ENCODE measurements at places on chromosomes 6 and 20.

DNA sequence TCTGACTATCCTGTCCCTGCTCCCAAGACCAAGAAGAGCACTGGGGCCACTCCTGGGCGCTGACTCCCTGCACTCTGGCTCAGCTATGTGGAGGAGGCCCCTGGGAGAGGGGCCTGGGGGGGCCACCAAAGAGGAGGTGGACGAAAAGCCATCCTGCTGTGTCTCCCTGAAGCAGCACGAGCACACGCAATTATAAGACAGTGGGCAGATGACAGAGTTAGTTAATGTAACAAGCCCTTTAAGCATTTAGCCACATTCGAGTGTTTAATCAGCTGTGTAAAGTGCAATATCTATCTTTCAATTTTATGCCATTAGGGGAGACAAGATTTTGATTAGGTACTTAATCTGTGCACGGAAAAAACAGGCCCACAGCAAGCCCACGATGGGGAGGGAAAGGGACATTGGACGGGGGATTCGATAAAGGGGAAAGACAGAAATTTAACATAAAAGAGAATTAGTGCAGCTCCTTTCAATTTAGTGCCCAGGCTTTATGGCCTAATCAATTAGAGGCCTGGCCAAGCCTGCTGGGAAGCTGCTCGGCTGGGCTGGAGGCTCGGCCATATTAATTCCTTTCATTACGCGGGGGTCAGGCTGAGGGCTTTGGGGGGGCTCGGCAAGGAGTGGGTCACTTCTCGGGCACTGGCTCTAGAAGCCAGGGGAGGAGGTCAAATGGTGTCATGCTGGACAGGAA, 286.2 kb downstream of the DHX35 start:
- no peak for DNase-seq

DNA sequence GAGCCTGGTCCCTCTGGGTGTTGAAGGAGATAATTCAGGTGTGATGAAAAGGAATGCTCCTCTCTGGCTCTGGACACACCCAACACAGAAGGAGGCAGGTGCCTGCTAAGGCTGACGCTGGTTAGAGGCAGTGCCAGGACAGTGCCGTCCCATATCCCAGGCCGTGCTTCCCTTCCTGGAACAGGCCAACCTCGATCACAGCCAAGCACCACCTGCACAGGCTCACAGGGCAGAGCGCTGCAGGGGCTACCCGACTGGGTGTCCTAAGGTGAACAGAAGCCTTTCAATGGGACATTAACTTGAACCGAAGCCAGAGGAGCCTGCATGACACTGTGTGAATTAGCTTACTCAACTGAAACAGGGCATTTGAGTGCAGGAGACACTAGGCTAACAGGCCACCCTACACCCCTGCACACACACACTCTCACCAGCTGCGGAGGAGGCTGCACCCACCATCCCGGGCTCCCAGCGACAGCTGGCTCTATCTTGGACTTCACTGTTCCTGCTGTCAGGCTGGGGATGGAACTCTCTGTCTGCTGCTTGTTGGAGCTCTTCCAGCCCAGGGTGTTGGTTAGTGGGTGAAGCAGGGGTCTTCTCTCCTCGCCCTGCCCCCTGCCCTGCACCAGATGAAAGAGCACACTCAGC, 347.2 kb downstream of the TAF4 start:
- DNase-seq, result no peak

DNA sequence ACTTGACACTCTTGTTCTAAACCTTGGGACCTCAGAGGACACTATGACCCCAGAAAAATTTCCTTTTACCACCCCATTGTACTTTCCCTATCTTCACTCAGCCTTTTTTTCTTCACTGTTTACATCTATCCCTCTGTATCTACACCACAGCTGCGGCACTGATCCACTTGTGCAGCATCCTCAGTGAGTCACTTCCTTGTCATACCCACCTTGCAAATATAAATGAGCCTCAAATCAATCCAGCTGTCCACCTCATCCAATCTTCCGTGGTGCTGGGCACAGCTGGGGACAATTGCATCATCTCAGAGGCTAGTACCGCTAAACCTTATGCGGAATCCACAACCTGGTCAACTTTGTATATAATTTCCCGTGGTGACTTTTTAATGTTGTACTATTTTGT, 710.5 kb downstream of the QKI start:
- DNase-seq, result no peak

DNA sequence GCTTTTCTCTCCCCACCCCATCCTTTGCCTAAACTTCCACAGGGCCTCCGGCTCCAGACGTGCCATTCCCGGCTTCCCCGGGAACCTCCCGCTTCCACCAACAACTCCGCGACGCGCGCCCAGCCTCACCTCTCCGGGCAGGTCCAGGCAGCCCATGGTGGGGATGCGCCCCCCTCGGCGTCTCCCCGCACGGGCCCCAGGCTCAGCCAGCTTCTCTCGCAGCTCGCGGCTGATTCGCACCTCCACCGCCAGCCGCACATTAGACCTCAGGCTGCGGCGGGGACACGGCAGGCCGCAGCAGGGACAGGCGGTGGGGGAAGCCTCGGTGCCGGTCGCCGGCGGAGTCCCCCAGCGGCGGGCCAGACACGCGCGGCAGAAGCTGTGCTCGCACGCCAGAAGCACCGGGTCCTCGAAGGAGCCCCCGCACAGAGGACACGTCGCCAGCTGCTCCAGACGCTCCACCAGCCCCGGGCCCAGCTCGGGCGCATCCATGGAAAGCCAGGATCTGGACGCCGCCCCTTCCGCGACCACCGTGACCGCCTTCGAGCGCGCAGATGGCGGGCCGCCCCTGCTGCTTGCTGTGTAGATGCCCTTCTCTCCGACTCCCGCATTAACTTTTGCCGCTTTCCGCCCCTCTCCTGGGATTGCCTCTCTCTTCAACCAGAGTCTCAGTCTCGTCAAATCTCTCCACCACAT, at the start of gene RNF39:
TSS of gene RNF39 (minus strand) at position 676 of the 696 bp plus-strand sequence. CDS start at position 492, 184 bp downstream.
- no peak for DNase-seq

GRCh38 chr6:16904957-16905356, 143.7 kb upstream of the ATXN1 start:
- DNase-seq, result no peak

DNA sequence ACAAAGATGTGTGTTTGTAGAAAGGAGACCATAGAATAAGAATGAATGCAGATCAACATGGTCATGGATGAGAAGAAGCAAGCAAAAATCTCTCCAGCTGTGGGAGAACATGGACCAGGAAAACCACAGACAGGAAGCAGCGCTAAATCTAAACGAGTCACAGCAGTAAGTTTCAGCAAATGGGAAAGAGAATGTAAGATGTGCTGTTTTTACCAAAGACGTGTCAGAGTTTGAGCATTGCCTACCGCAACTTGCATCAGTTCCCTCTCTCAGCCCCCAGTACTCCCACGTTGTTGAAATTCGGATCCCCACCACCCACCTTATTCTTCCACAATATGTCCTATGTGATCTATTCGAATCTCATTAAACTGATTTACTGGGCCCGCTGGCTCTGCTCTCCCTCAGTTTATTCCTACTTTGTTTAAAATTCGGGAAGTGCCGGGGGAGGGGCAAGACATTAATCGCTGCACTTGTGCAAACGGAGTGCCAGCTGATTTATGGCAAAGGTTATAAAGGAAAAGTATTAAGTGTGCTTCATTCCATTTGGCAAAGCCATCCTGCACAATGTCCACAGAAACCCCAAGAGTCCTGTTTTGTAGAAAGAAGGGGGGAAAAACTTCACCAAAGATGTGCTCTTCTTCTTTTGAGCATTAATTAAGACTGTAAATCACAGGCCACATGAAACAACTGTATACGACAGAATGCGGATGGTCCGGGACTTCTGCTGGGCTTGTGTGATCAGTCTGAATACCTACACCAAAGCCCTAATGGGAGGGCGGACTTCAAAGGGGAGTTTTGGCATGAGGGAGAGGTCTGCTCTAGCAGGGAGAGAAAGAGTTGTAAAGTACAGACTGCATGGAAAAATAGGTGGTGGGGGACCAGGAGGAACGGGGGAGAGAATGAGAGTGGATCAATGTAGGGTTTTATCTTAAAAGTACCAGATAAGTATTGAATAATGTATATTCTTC, 59.1 kb upstream of the PRDM1 start:
- DNase-seq, result no peak

GRCh38 chr6:165181951-165182414, 127.4 kb downstream of the C6orf118 start:
- no peak for DNase-seq

- peak; percentile 66 for DNase-seq
These were observed 1.5 kb upstream of the MTO1 start for GRCh38 chr6:73460056-73460455.

DNA sequence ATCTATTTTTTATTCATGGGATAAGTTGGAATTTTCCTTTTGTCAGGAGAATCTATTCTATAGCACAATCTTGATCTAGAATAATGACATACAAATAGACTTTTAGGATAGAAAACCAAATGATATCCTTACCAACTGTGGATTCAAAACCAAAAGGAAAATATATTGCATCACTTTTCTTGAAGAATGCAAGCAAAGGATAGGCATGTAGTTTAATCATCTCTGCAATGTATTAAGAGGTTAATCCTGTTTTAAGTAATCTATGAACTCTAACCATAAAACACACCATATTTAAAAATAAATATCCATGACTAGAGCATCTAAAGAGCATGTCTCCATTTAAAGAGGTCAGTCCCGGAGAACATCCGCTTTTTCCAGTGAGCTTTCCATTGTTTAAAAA, 106.7 kb upstream of the CNKSR3 start:
- no peak for DNase-seq

- no peak for DNase-seq
These were observed 347.9 kb upstream of the SPTLC3 start for GRCh38 chr20:12660918-12661317.

GRCh38 chr6:71544028-71544427, 255.4 kb downstream of the OGFRL1 start:
- no peak for DNase-seq

DNA sequence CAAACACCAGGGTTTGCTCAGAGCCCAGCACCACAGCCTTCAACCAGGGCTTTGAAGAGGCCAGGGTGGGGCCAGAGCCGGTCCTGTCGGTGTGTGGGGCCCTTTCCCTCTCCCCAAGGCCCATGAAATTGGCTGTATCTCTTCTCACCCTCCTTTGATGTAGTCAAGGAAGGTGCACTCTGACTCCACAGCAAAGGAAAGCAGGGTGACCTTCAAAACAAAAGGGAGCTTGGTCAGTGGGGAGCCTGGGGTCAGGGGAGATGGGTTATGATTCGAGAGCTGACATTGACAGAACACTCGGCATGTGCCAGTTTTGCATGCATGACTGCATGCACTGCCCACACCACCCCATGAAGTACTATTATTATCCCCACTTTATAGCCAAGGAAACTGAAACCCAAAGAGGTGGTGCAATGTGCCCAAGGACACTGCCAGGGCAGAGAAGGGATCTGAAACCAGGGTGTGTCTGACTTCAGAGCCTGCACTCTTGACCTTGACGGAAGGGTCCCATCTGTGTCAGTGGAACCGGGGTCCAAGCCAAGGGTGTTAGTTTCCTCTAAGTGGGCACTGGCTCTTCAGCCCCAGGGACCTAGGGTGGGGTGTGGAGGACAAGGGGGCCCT, 55.4 kb downstream of the RAB44 start:
- DNase-seq, result no peak

GRCh38 chr6:7742223-7742785, 16.4 kb downstream of the BMP6 start:
- DNase-seq, result no peak

- DNase-seq, result no peak
These were observed 548.9 kb downstream of the QKI start for GRCh38 chr6:163963205-163964120.

- DNase-seq, result no peak
These were observed 45.6 kb downstream of the CSE1L start for GRCh38 chr20:49091762-49092161.

DNA sequence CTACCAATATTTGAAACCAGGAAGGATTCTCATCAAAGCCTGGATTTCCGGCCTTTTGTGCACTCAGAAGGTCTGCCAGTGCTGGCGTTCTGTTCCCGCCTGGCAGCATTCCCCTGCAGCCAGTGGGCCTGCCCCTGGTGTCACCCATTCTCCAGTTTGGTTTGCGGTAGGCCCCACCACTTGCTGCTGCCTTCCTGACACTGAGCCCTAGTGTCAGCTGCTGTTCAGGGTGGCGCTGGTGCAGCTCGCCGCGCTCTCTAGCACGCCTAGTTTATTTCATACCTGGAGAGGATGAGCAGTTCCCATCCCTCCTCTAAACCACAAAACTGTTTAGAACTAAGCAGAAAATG, 9.5 kb downstream of the NPEPL1 start:
- DNase-seq, result no peak

- DNase-seq, result peak; percentile 5
These were observed 169.4 kb downstream of the TAF4 start for GRCh38 chr20:61896058-61896961.

GRCh38 chr6:69974193-69974592, 107.8 kb downstream of the COL19A1 start:
- DNase-seq, result peak; percentile 4

DNA sequence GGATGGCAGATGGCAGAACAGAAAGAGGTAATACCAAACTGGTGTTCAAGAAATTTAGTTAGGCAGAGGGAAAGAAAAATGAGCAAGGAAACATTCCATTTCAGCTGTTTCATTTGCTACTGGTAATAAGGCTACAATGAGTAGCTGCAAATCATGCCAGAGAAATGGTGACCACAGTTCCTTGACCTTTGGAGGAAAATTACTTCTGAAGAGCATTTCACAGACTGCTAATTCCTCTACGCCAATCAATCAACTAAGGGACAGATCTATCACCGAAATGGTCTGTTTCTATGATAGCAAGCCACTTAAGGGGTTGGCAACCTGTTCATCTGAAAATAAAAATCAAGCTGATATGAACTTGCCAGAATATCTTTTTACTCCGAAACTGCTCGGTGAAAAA, 119.5 kb downstream of the PTPRK start:
- DNase-seq, result no peak

GRCh38 chr20:44171775-44172571, 15.0 kb downstream of the JPH2 start:
- no peak for DNase-seq

- peak; percentile 66 for DNase-seq
These were observed 15.1 kb downstream of the ACSS1 start for GRCh38 chr20:25042531-25043498.

GRCh38 chr6:139594333-139594965, 220.0 kb upstream of the CITED2 start:
- no peak for DNase-seq

GRCh38 chr20:24949756-24950127, 673 bp downstream of the CST7 start:
- peak; percentile 54 for DNase-seq

GRCh38 chr6:143746202-143747119, 68.7 kb downstream of the PHACTR2 start:
- no peak for DNase-seq

- no peak for DNase-seq
These were observed 21.7 kb upstream of the OCSTAMP start for GRCh38 chr20:46572153-46572552.

DNA sequence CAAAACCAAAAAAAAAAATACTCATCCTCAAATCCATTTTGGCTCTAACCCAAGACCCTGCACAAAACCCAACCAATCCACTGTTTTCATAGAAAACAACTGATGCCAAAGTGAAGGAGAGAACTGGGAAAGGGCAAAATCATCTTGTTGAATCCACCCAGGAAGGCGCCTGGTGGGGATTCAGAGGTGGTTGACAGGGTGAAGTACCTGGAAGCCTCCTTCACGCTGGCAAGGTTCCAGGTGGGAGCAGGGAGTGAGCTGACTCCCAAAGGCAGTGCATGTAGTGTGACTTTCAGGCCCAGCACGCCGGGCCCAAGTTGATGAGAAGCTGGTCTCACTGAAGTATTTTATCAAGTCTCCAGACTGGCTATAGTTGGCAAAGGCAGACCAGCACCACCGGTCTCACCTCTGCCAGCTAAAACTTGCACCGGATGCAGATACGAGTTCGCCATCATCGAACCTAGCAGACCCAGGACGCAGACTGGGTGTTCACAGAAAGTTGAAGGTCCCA, 16.5 kb downstream of the PPP1R10 start:
- peak; percentile 12 for DNase-seq

GRCh38 chr20:23632711-23633573, 4.8 kb downstream of the CST3 start:
- no peak for DNase-seq
